ENCODE measurements at places on chromosomes 5 and 9.
A peak's percentile ranks its signal among the peaks of the same experiment; 100 is the strongest.

DNA sequence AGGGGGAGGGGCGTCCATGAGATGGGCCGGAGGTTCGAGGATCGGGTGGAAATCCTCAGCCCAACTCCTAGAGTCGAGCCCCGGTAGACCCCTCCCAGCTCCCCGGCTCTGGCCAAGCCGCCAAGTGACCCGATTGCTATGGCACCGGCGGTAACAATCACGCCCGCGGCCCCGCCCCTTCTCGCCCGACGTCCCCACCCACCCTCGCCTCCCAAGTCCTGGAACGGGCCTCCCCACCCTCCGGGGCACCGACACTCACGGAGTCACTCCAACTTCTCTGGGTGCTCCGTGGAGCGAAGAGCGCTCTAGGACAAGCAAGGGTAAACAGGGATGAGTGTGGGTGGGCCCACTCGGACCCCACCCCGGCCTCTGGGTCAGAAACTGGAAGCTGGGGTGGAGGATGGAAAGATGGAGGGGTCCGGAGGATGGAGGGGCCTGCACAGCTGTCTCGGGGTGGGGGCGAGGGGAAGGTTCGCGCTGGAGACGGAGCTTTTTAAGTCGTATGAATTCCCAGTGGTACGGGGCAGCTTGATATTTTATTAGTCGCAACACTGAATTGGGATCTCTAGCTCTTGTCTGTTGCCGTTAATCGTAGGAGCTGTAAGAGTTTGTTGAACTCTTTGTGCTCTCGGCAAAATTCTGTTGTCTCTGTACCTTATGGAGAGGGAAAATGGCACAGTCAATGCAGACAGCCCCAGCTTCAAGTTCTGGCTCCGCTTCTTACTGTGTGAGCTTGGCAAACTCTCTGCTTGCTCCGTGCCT, at the start of gene SPACA9:
Gene SPACA9, plus strand, starts transcription at position 204 of the 762 bp plus-strand sequence. CDS start 5,050 bp downstream, outside the sequence.
- DNase-seq, result peak; percentile 21

DNA sequence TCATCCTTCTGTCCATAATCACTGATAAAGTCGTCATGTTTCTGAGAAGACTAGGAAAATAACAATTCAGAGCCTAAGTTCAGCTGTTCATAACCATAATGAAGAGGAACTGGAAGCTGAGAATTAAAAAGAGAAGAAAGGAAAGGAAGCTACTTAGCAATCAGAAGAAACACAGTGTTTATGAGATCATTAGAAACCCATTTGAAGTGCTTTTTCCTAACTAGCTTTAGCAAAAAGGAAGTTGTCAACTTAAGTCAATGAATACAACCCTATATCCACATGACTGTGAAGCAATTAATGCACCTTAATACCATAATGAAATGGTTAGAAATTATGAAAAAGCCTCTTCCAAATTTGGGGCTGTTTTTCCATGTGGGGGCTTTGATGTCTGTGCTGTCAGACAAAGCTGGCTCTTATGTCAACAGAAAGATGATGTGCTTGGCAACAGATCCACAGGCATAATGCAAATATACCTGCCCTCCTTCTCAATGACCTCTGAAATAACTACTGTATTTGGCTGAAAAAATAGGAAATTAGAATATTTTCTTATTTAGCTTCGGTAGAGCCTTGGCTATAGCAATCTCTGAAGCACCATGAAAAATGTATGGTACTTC, 463.5 kb downstream of the RASEF start:
- DNase-seq, result peak; percentile 56

DNA sequence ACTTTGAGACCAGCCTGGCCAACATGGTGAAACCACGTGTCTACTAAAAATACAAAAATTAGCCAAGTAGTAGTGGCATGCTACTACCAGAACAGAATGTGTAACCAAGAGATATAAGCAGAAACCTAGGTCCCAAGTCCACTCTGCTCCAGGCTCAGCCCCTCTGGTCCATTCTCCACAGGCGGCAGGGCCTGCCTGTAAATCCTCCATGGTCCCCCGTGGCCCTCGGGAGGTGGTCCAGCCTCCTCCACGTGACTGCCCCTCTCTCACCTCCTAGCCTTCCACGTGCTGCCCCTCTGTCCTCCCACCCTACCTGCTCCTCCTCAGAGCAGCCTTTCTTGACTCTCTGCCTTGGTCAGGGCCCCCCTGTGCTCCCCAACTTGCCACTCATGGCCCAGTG, 127.4 kb downstream of the GAPVD1 start:
- DNase-seq, result no peak

GRCh38 chr9:22036866-22037626, 27.9 kb upstream of the CDKN2B start:
- DNase-seq, result no peak

DNA sequence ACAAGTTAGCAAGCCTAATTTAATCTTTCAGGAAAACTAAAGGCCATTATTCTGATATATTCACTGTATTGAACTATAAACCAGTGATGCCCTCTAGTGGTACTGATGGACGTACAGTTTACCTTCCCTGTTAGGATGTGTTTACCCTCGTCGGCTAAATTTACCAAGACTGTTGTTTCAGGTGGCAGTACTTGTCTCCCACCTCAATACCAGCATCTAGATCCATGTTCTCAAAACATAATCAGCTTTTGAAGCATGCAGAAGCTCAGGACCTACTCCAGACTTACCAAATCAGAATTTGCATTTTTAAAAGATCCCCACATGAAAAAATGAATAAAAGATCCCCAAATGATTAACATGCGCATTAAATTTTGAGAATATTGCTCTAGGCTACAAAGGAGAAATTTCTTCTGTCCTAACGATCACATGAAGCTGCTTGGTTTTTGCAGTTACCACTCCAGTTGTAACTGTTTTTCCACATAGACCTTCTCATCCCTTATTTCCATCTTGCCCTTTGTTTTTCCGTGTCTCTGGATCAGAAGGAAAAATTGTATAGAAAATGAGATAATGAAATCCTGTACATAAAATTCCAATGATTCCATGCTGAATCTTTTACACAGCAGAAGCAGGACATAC, 3.2 kb upstream of the BAAT start:
- DNase-seq, result peak; percentile 73

DNA sequence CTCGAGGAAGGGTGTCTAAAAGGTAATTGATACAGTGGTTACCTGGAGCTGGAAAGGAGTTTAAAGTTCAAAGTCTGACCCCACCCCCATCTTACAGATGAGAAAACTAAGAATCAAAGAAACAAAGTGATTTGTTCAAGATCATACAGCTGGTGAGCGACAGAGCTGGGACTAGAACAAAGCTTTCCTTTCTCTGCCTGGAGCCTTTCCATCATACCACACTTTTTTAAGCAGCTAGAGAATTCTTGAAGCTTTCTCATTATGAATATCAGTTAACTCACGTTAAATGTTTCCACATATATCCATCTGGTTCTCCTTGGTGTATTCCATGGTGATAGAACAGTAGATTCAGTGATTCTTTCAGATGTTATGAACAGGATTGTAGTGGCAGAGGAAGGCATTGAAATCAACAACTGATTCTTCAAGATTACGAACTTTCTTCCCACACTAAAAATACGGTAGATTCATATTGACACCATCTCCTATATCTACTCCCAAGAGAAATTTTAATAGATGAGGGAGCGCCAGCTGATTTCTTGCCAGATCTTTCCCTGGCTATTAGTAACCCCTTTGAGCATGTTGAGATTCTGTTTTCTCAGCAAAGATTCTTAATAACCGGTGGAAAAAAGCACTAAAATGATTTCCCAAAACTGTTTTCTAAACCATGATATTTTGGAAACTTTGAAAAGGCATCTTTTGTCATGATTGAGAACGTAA, 233.7 kb downstream of the ADAMTSL1 start:
- DNase-seq, result no peak

- no peak for DNase-seq
Measured at GRCh38 chr9:116549786-116550660, 137.1 kb upstream of the TRIM32 start.

DNA sequence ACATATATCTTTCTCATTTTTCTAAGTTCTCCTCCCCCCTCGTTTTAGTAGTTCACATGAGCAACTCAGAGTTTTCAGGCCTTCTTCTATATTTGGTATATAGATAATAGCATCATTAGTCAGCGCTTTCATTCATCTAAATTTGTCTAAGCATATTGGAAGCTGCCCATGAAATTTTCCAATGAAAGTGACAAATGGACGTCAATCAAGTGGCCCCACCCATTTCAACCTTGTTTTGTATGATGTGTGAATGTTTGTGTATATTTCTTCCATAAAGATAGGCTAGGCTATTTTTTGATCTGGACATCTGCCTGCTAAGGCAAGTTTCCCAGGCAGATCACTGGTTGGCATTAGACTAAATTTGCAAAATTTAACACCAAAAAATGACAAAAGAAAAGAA, 104.0 kb upstream of the SSBP2 start:
- peak; percentile 20 for DNase-seq

GRCh38 chr5:132069994-132070393, 3.6 kb upstream of the CSF2 start:
- no peak for DNase-seq

DNA sequence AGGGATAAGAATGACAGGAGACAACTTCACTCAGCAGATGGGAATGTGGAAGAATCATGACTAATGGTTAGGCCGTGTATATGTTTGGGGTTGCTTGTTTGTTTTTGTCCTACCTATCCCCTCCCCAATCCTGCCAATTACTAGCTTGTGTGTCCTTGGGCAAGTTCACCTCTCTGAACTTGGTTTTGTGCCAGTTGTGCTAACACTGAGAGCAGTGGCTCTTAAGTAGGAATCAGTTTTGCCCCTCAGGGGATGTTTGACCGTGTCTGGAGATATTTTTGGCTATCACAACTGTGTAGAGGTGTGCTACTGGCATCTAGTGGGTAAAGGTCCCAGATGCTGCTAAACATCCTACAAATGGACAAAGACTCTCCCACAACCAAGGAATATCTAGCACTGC, 287.0 kb downstream of the DMRT2 start:
- DNase-seq, result no peak

- no peak for DNase-seq
Measured at GRCh38 chr5:179397516-179397915, 52.3 kb upstream of the ADAMTS2 start.

DNA sequence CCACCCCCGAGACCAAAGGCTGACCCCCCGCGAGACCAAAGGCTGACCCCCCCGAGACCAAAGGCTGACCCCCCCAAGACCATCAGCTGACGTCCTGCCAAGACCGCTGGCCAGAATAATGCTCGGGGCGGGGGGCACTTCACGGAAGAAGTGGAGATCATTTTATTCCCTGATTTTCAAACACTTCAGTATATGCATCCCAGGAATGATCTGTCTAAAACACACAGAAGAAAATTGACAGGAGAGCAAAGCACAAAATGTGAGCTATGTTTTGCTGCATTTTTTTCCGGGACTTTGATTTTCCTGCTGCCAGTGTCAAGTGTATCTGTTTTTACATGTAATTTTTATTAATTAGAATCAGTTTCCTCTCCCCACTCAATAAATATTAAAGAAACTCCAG, 67.1 kb downstream of the ADAMTS2 start:
- no peak for DNase-seq

DNA sequence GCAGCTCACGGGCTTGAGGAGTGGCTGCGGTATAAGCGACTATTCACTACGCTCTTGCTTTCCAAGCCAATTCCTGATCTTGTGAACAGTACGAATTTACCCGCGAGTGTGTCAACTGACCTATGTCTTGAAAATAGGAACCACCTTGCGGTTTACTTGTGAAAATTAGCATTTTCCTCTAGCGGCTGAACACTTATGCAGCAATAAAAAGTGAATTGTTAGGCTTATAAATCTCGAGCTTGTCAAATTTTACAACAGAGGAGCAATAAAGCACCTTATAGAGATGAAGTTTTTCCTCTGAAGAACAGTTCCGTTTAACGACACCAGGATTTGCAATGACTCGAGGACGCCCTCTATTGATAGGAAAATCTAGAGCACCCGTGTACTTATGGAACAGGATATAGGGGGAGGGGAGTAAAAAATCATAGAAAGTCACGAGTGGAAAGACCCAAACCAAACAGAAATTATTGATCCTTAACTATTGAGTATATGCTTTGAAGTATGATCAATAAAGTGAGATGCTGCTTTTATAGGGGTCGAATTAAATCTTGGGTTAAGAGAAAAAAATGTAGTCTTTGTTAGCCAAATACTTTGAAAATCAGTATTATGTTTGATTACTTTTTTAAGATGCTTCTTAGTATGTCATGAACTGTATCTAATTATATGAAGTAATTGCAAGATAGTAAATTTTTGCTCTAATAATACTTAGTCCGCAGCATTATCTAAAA, 1.9 kb upstream of the RGMB start:
- DNase-seq, result peak; percentile 79

DNA sequence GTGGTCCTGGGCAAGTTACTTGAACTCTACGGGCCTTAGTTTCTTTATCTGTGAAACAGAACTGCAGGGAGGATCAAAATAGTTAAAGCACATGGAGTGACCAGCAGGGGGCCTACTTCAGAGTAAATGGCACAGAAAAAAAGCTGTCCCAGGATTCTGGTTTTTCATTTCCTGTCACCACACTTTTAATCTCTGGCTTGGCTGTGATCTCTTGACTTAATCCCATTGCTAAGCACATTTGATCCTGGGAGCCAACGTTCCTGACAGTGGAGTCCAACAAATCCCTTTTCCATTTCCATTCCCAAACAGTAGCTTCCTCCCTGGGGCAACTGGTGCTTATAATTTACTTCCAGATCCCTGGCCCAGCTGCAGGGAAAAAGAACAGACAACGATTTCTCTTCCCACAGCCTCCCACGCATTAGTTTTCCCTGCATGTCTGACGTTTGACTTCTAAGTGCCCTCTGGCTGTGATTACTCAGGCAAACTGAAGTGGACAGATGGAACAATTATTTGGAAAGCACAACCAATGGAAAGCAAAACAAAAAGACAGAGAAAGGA, 136.5 kb upstream of the STK32A start:
- peak; percentile 44 for DNase-seq

DNA sequence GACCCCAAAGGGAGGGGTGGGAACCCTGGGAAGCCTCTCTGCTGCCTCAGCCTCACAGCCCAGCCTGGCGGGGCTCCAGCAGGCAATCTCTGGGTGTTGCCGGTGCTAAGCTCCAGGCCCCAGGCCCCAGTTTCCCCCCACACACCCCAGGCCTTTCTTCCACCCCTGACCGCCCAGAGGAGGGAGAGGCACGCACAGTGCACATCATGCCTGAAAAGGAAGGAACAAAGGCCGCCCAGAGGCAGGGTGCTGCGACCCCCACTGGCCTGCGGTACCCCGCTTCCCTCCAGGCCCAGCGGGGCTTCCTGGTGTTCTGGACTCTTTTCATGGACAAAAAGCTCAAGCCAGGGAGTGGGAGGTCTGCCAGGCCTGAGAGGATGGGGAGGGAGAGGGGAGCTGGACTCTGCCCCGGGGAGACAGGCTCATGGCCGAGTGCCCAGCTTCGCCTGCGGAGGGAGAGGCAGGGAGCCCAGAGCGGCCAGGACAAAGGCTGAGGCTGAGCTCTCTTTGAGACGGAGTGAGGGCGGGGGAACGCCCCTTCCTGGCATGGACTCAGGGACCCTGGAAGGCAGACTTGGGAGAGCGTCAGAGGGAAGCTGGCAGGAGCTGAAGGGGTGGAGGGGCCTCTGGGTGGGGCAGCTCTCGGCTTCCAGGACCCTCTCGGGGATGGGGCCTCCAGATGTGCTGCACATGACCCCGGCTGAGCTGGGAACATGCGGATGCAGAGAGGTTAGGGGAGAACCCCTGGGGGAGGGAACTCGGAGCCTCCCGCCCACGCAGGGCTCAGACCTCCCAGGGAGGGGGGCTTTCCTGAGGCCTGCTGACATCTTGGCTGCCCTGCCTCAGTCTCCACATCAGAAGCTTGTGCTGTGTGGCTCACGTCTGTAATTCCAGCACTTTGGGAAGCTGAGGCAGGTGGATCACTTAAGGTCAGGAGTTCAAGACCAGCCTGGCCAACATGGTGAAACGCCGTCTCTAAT, 1.8 kb upstream of the ENTPD2 start:
- peak; percentile 75 for DNase-seq

Data from NCI-H2081 (cell line).